CD4-positive, alpha-beta T cell treated with Interleukin-4 for 4 hours (primary cell): ENCODE measurements at places on chromosomes 5 and 9.

GRCh38 chr5:40831346-40832210, 3.4 kb downstream of the RPL37 start:
- DNase-seq = peak; percentile 26

- peak; percentile 3 for DNase-seq
Measured at GRCh38 chr5:53170746-53171349, 61.3 kb upstream of the MOCS2 start.

DNA sequence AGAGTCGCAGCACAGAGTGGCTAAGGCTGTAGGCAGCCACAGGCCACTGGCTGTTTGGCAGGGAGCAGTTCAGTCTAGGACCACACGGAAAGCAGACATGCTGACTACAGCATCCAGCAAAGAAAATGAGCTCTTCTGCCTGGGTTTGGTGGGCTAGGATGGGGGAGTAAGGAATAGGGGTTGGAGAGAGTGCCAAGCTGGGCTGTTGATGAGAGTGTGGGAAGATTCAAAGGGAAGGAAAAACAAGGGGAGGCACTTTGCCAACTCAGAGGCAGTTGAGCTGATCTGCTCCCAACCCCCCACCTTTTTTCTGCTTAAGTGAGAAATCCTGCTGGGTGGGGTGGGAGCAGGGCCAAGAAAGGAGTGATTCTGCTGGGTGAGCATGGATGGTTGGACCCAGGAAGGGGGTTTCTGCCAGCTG, 35.9 kb downstream of the SVEP1 start:
- no peak for DNase-seq

DNA sequence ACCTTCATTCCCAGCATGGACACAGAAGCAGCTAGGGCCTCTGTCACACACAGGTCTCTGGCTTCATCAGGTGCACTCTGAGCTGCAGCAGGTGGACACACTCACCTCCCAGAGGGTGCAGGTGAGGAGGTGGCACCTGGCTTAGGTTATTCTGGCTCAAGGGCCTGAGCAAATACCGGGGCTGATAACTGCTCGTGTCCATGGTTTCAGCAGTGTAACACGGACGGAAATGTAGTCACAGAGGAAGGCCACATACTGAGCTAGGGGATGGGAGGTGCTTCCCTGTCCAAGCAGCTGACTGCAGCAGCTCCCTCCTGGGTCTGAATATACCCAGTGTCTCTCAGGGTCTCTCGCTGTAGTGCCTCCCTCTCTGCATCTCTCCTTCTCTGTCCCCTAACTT, 5.7 kb downstream of the PHF2 start:
- DNase-seq = no peak

GRCh38 chr5:161546470-161547301, at the start of gene GABRB2:
GABRB2 (minus strand) TSS chr5:161546725; CDS start chr5:161546643, 82 bp downstream.
- DNase-seq = no peak

DNA sequence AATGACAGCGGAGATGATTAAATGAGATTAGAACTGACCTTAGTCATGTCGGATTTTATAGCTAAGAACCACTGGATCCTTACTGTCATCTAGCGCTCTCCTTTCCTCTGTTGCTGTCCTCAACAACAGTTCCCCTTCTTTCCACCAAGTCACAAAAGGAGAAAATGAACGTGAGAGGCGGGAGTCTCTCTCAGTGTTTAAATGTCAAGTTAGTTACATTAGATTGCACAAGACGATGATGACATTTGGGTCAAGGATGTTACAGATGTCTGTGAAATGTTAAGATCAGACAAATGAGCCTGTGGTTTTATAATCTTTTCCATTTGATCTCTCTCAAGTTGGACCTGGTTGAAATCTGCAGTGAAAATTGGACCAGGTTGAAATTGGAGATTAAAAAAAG, 53.5 kb downstream of the FBXO38 start:
- DNase-seq = no peak

DNA sequence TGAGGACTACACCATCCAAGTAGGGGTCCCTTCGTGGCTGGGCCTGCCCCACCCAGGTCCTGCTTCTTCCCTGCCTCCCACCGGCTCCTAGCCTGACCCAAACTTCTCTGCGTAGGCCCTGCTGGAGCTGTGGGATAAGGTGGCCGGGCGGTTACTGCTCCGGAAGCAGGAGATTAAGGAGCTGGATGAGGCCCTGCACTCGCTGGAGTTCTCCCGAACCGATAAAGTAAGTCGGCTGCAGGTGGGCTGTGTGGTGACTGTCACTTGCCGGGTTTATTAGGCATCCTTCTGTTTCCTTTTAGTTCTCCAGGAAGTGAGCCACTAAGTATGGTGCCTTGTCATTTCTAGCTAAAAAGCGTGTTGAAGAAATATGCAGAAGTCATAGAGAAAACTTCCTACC, 7.0 kb downstream of the CCDC180 start:
- DNase-seq = no peak

- DNase-seq = no peak
Measured at GRCh38 chr9:113990570-113990907, 87.6 kb downstream of the AMBP start.

DNA sequence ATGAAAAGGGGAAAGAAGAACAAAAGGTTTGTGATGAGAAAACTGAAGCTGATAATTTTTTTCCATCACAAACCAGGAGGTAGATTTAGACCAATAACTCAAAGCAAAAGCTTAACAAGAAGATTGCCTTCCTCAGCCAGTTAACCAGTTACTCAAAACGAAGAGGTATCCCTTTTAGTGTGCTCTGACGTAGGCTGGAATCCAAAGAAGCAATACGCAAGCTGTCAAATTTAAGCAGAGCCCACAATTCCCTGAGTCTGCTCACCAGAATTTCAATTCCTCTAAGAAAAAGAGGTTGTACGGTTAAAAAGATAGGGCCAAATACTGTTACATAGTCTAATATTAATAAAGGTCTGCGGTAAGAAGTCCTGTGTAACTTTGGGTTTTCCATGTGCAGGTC, 61.8 kb downstream of the BRINP1 start:
- DNase-seq = no peak

DNA sequence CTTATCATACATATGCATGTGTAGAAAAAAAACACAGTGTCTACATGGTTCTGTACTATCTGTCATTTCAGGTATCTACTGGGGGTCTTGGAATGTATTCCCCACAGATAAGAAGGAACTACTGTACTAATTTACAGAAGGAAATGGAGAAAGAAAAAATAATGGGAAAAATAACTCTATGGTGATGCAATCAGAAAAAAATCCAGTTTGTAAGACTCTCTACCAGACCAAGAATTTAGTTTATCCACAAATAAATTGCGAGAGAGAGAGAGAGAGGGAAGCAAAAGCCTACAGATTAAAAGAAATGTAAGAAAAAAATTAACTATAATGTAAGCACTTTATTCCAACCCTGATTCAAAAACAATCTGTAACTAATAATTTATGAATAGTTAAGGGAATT, 708.6 kb upstream of the ZNF608 start:
- DNase-seq = no peak
